ENCODE measurements at places on chromosomes 1 and 21.
A peak's percentile ranks its signal among the peaks of the same experiment; 100 is the strongest.

GRCh38 chr1:103129796-103130195 is 21.5 kb upstream of the COL11A1 start:
- no peak for DNase-seq

GRCh38 chr1:215605011-215605621 is 38.0 kb downstream of the KCTD3 start:
- DNase-seq = no peak

DNA sequence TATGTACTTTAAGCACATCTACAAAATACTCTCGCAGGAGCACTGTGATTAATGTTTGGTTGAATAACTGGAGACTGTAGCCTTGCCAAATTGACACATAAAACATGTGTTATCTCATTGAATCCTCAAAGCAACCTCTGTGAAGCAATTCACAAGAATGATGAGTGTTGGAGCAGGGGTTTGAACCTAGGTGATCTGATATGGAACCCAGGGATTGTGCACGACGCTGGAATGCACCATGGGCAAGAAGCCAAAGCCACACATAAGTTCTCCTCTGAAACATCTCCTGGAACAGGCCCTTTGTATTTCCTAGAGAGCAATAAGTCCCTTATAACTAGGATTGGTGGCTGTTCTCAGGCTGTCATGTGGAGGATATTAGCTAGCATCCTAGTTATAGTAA is 124.6 kb upstream of the IVNS1ABP start:
- DNase-seq = no peak

GRCh38 chr1:59354709-59355337 is 57.9 kb downstream of the FGGY start:
- DNase-seq = no peak

DNA sequence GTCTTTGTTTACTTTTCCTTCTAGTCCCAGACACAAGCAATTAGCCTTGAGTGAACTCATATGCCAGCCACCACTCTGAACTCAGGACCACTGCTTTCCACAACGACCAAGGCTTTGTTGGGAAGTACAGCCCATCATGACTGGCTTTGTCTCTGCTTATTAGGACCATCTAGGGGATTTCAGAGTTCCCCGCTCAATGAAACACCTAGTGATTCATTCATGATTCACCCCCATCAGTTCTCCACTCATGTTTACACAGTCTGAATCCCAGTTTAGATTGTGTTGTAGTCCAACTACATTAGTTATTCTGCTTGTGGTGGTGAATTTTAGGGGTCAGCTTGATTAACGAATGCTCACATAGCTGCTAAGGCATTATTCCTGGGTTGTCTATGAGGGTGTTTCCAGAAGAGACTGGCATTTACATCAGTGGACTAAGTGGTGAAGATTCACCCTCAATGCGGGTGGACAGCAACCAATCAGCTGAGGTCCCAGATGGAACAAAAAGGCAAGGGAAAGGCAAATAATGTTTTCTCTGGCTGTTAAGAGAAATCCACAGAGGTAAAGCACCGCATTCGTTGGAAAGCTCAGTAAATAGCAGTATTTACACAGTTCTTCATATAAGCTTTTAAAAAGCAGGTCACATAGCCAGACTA is 122.7 kb downstream of the RGS21 start:
- DNase-seq = no peak

GRCh38 chr1:78561856-78562255 is 58.4 kb upstream of the IFI44L start:
- no peak for DNase-seq

DNA sequence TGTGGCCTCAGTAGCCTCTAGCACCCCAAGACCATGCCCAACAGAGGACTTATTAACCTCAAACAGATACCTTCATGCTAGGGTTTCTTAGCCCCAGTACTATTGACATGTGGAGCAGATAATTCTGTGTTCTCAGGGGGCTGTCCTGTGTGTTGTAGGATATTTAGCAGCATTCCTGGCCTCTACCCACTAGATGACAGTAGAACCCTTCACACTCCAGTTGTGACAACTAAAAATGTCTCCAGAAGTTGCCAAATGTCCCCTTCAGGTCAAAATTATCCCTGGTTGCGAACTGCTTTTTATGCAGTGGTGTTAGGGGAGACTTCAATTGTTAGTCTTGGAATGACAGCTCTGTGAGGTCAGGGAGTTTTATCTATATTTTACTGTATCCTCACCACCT is 8.1 kb downstream of the KAZN start:
- DNase-seq = no peak

DNA sequence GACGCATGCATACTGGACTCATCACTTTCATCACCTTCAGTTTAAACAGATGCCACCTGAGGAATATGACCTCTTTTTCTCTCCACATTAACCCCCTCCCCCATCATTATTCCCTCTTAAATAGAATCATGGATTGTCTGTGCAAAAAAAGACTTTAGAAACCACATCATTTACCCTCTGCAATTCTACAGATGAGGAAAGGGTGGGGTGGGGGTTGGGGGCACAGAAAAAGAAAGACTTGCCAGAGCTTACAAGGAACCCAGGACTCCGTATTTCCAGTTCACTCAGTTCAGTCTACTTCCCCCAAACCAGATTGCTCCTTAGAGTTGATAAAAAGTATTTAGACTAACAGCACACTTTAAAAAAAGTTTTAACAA is 26.2 kb upstream of the NFIA start:
- DNase-seq = no peak

GRCh38 chr1:70465911-70466310 is 54.8 kb downstream of the CTH start:
- DNase-seq = no peak

- no peak for DNase-seq
Measured at GRCh38 chr1:193706766-193707165, 520.4 kb upstream of the B3GALT2 start.

- peak; percentile 50 for DNase-seq
Measured at GRCh38 chr1:152110860-152111514, 4.3 kb downstream of the TCHH start.

DNA sequence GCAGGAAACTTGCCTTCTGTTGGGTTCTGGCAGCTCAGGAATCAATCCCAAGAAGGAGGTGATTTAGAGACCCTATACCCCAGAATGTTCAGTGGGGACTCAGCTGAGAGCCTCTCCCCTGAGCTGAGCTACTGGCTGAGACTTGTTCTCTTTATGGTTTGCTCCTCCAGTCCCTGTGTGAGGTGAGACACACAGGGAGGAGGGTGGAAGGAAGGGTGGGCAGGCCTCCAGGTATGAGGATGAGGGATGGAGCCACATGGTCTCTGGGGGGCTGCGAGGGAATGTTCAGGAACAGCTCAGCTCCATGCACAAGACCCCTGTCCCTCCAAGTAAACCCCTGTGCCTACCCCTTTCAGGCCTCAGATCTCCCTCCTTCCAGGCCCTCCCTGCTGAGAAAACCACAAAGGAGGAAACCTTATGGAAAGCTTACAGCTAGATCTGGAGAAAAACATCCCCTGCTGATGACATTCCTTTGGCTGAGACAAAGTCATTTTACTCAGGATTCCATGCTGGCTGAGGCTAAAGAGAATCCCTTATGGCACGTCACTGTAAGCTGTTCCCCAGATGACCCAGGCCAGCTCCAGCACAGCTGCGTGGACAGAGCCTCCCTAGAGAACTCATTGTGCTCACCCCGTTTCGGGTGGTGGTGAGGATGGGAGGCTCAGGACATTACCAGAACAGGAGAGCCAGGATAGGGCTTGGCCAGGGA is 91.5 kb upstream of the IPO9 start:
- DNase-seq = no peak

DNA sequence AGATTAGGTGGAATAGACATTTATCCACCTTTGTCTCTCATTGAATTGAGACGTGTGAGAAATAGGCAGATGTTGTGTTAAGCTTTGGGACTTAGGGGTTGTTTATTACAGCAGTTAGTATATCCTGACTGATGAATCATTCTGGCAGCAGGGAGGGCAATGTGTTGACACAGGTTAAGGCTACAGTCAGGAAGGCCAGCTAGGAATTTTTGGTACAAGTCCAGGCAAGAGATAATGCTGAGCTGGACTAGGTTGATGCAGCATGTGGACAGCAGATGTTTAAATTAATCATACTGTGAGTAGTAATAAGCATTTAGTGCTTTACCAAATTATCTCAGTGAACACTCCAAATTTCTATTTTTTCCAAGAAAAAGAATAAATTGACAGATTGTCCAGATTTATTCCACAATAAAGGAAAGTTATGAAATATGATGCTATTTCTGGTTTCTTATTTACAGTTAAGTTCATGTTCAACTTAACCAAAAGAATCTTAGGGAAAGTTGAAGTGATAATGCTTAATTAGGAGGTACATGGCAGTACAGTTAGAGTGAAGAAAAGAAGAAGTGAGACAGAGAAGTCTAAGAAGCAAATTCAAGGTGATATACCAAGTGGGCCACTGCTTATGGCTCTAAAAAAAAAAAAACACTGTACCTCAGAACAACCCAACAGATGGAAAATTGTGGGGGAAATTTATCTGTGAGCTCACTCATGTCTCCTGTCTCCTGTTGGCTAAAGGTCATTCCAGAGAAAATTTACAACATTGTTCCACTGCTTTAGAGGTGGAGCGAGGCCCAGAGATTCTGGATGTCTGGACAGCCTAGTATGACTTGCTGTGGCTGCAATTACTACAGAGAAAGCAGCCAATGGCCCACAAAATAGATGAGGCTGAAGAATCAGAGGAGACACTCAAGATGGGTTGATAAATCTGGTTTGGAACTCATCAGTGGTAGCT is 102.7 kb upstream of the C21orf91 start:
- no peak for DNase-seq

DNA sequence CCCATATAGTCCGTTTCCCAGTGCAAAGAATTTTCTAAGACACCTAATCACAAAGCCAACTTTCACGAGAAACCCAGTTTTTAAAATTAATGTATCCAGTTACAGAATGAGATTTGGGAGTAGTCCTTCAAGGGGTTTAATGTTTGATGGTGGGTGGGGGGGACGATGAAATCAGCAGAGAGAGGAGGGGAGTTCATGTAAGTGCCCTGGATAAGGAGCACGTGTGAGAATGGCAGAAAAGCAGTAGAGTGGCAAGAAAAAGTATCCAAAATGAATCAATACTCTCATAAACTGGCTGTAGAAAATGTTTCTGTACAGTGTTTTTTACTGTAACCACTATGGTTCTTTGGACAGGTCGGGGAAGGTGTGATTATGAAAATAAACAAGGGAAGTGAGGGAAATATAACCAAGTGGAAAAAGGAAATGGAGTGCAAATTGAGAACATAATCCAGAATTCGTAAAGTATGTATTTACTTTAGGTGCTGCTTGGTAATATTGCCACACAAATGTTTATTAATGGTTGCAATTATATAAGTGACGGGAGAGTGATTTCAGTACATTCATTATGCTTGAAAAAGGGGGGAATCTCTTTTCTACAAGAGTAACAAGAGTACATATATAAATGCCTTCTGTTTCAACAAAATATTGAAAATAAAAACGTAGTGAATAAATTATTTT is 118.7 kb upstream of the RRP15 start:
- no peak for DNase-seq

- DNase-seq = no peak
Measured at GRCh38 chr1:53375440-53375839, 47.6 kb upstream of the LRP8 start.

- DNase-seq = no peak
Measured at GRCh38 chr21:14836950-14837349, 227.8 kb downstream of the NRIP1 start.

- peak; percentile 61 for DNase-seq
Measured at GRCh38 chr1:22665752-22666151, 12.7 kb downstream of the C1QB start.

DNA sequence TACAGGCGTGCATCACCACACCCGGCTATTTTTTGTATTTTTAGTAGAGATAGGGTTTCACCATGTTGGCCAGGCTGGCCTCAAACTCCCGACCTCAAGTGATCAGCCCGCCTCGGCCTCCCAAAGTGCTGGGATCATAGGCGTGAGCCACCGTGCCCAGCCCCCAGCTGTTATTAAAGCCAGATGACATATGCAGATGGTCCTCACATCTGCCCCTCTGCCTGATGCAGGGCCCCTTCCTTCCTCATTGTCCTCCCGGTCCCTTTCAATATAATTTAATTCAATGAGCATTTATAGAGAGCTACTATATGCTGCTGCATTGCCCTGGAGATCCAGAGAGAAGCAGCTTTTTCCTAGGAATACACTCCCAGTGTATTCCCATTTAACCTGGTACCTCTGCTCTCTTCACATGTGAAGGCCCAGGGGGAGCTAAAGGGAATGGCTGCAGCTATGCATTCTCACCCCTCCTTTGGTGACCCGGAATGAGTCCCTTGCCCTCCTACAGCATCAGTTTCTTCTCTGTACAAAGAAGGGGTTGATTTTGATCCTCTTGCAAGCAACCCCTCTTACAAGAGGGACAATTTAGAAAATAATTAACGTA is 55.6 kb downstream of the L1TD1 start:
- DNase-seq = no peak

GRCh38 chr1:162003830-162004215 is 19.8 kb downstream of the OLFML2B start:
- no peak for DNase-seq

DNA sequence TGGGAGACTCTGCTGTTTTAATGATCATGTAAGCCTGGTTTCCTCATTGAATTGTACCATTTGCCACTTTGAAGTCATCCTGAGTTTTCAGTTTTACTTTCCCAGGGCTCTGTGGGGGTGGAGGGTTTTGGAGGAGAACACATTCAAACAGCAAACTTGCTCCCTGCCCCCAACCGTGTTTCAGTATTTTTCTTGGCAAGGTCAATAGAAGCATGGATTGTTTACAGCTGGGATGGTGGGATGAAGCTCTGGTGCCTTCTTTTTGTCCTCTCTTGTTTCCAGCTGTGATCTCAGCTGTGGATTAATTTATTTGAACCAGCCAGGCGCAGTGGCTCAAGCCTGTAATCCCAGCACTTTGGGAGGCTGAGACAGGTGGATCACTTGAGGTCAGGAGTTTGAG is 54.3 kb upstream of the SERBP1 start:
- DNase-seq = no peak

- no peak for DNase-seq
Measured at GRCh38 chr1:51322417-51323101, 7.8 kb downstream of the TTC39A start.

GRCh38 chr21:15725949-15726348 is 3.8 kb upstream of the USP25 start:
- DNase-seq = no peak

DNA sequence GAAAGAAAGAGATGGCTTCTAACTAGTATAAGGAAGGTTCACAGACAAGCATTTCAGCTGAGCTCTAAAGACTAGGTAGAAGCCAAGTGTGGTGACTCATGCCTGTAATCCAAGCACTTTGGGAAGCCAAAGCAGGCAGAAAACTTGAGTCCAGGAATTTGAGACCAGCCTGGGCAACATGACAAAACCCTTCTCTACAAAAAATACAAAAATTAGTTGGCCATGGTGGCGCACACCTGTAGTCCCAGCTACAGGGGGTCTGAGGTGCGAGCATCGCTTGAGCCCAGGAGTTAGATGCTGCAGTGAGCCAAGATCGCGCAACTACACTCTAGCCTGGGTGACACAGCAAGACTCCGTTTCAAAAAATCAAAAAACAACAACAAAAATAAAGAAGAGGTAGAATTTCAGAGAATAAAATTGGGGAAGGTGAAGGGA is 27.8 kb downstream of the FBXO42 start:
- DNase-seq = no peak

Data from Caco-2 (cell line).